T-helper 17 cell (primary cell): ENCODE measurements at places on chromosomes 16 and 17.

DNA sequence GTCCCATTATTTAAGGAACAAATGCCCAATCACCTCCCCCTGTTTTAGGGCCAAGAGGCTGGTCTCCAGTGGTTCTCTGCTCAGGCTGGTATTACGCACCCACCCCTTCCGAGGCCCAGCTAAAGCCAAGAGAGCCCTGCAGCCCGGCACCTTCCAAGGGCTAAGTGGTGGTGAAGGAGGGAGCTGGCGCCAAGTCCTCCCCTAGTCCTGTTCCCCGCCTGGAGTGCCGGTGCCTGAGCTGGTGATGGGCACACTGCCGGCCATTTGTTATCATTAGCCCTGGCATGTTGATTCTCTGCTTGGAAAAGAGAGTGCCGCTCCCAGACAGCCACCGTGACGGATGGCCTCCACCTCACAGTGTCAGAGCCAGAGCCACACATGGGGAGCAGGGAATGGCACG is 31.9 kb downstream of the GRIN2C start:
- no peak for DNase-seq

DNA sequence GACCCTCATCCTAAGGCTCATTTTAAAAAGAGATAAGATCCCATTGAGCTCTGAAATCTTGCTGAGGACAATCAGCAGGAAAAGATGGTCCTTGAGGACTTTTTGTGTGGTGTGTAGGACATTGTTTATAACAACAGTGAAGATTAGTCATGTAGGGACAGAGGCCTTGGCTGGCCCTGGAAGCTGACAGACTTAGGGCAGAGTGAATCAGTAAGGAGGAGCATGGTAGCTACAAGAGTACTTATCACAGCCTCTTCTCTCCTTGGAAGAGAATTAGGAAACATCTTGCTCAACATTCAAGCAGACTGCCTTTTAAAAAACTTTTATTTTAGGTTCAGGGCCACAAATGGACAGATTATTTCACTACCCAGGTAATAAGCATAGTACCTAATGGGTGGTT is 665.9 kb upstream of the SALL1 start:
- no peak for DNase-seq

DNA sequence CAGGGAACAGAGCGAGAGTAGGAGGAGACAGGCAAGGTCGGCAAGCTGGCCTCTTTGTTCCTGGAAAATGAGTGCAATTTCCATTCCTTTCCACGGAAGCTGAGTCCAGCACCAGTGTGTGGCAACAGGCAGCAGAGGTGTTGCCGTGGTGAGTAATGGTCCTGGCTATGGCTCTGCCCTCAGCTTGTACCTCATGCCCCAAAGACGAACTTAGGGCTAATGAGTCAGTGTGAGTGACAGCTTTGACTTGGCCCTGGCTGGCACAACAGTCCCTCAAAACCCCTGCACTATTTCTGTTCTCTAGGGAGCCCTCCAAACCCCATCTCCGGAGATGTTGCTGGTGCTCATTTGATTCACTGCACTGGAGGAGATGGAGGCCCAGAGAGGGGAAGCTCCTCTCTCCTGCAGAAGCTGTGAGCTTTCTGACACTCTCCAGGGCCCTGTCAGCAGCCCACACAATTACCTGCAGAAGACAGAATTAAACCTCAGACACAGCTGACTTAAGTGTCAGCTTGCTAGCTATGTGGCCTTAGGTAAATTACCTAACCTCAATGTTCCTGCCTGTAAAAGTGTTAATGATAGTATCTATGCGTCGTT is 129.9 kb downstream of the TMEM132E start:
- no peak for DNase-seq

DNA sequence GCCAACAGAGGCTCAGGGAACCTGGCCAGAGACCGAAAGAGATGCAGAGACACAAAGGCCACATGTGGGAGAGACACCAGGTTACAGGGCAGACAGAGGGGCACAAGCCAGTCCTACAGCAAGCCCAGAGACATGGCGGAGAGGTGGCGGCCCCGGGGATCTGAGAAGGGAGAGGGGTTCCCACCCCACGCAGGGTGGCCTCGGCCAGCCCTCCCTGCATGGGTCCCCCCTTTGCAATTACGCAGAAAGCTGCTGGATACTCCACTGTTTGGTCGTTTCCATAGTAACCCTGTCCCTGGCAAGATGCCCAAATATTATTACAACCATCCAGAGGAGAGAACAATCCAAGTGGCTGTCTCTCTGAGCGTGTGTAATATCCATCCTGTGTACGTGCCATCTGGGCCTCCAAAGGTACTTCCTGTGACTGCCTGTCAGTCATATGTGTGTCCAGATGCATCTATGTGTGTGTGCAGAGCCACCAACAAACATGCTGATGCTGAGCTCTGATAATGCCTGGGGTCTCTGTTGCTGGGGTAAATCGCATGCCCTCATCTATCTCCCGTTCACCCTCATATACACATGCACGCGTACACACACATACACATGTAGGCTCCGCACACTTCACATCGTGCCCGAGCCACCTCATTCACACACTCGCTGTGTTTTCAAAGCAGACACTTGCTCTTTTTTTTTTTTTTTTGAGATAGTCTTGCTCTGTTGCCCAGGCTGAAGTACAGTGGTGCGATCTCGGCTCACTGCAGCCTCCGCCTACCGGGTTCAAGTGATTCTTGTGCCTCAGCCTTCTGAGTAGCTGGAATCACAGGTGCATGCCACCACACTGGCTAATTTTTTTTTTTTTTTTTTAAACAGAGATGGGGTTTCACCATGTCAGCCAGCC is 5.5 kb downstream of the PCGF2 start:
- no peak for DNase-seq
